Left hindlimb (tissue), 1 donor: ENCODE measurements at places on chromosomes 13 and 19.

DNA sequence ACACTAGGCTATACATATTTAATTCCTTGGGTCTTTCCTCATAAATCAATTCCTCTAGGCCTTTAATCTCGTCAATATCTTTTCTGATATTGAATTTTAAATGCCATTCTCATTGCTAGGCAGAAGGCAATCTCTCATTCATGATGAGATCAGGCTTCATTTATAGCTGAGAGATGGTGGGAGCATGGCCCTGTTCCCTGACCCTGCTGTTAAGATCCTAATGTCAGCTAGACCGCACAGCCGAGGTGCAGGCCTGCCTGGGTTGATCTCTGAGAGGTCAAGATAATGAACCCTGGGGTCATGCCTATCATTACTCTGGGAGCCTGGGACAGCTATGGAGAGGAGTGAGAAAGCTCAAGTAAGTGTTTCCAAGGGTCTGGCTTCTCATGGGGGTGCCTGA is 253.8 kb downstream of the DNAJC15 start:
- DNase-seq, result no peak

GRCh38 chr13:60162096-60162495 is 1.6 kb downstream of the DIAPH3 start:
- no peak for DNase-seq

GRCh38 chr19:53504885-53505284 is 33.1 kb upstream of the ZNF331 start:
- no peak for DNase-seq

DNA sequence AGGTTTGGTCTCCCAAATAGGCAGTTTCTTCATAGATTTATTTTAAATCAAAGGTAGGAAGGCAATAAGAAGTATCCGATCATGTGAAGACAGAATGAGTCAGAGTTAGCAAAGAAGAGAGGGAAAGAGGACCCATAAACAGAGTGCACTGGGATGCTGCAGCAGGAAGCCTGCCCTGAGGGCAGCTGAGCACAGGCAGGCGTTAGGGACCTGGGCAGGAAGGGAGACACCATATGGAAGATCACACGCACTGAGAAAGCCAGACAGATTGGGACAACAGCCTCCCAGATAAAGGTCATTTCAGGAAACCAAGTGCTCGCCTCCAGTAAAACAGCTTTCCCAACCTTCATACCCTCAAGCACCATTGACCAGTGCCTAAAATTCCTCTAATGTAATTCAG is 598.0 kb downstream of the EFNB2 start:
- DNase-seq, result no peak

DNA sequence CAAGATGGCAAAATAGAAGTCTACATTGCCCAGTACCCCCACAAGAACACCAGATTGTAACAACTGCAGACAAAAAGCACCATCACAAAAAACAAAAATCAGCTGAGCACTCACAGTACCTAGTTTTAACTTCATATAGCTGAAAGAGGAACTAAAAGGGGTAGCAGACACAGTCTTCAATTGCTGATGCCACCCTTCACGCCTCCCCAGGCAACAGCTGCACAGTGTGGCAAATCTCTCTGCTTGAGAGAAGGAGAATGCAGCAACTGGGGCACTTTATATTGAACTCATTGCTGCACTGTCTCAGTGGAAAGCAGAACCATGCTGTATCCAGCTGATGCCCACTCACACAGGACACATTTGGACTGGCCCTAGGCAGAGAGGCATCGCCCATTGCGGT is 2714.5 kb upstream of the PCDH20 start:
- no peak for DNase-seq

DNA sequence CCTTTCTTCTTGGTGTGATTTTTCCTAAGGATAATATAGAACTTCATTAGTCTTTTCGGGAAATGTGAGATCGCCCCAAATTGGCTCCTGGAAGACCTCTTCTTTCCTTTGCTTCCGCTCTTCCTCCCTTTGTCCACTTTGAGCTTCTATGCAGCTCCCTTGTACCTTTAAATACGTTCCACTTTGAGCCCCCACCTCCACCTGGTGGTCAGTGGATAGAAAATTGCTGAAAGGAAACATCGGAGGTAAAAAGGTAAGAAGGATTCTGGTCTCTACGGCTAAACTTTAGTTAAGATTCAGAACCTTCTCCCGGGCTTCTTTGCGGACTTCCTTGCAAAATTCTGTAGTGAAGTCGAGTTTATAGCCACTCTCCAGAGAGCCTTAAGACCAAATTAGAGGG is 55.0 kb upstream of the TM9SF2 start:
- DNase-seq, result no peak

GRCh38 chr19:45899253-45899652 is 3.2 kb downstream of the MYPOP start:
- DNase-seq, result no peak

- DNase-seq, result no peak
These were observed 34.7 kb downstream of the BRD4 start for GRCh38 chr19:15297416-15298224.

- DNase-seq, result no peak
These were observed 26.7 kb downstream of the EBPL start for GRCh38 chr13:49664606-49665005.

- peak; percentile 38 for DNase-seq
These were observed 78.3 kb downstream of the CYSLTR2 start for GRCh38 chr13:48731957-48732569.

DNA sequence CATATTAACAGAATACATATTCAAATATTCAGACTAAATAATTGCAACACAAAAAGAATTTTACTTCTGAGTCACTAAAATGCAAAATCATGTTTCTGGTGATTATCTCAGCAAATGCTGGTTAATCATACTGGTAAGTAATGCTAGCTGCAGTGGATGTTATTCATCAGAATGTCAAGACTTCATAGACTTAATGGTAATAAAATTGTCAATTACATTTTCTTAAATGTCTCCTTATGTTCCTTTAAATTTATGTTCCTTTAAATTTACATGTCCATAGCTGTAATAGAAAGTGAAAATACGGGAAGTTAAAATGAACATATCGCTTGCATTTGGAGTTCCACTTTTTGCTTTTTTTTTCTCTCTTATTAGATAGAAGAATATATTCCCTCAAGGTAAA is 853.0 kb downstream of the SLITRK6 start:
- no peak for DNase-seq

- DNase-seq, result no peak
These were observed 4.6 kb upstream of the MUC16 start for GRCh38 chr19:9014803-9015202.

DNA sequence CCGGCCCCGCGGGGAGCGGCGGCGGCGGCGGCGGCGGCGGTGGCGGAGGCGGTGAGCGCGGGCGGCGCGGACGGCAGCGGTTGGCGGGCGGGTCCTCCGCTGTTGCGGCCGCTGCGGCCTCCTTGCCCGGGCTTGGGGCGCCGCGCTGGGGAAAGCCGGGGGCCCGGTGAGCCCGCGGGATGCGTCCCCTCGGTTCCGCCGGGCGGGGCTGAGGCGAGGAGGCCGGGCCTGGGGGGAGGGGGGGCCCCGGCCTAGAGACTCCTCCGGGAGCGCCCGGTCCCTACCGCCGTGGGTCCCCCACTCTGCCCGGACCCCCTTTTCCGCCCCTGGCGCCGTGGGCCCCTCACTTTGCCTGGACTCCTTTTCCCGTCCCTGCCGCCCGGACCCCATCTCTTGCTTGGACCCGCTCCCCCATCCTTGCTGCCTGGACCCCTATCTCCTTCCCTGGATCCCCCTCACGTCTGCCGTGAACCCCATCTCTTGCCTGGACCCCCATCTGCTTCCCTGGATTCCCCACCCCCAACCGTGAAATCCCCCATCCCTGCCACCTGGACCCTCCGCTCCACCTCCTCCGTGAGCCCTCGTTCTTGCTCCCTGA is 28.6 kb upstream of the NDUFS7 start:
- DNase-seq, result no peak

DNA sequence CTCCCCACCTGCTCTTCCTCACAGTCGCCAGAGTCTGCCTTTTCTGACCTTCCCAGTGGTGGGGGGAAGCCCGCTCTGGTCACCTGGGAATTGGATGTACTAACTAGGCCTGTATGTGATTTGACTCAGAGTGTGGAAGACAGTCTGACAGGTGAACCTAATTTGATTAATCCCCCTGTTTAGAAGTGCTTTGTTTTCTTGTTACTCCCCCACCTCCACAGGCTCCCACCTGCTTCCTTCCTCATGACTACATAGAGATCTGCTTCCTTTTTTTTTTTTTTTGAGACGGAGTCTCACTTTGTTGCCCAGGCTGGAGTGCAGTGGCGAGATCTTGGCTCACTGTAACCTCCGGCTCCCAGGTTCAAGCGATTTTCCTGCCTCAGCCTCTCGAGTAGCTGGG is 44.0 kb downstream of the COG3 start:
- DNase-seq, result no peak

DNA sequence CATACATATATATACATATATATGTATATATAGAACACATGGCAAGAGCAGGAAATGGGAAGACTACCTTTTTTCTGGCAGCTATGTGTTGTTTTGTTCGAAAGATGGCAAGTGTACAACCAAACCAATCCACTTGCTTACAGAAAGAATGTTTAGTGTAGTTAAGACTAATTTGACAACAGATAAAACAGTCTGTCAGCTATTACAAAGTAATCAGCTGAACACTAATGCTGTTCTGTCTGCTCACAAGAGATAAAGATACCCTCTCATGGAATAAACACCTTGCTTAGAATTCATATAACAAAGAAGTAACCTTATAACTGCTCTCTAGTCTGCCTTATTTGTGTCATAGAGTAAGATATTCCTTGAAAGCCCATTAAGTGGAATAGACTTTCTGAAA is 858 bp upstream of the KCNRG start:
- DNase-seq, result no peak

- peak; percentile 45 for DNase-seq
These were observed 173.1 kb downstream of the LACC1 start for GRCh38 chr13:44052780-44053184.

DNA sequence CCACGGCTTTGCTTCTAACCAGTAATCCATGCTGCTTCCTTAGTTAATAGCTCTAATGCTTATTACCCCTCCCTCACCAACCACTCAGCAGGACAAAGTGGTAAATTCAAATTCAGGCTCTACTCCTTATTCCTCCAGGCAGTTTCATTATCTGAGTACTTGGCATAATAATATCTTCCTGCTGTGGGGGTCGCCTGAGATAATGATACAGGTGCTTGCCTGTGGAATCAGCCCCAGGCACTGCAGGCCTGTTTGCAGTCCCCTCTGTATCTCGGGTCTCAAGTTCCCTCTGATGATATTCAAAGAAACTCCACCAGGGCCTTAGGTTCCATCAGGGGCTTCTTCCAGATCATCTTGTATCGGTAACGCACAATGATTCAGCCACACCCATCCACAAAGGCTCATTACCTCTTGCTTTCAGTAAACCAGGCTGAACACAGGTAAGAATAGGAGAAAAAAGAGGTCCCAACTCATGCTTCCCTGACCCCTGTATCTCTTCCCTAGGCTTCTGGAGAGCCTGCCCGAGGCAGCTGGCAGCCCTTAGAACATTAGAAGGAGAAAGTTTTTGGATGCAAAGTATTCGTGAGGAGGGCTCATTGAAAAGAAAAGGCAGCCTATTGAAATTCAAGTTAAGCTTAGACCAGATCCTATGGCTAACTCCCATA is 14.3 kb upstream of the FOXO1 start:
- no peak for DNase-seq

DNA sequence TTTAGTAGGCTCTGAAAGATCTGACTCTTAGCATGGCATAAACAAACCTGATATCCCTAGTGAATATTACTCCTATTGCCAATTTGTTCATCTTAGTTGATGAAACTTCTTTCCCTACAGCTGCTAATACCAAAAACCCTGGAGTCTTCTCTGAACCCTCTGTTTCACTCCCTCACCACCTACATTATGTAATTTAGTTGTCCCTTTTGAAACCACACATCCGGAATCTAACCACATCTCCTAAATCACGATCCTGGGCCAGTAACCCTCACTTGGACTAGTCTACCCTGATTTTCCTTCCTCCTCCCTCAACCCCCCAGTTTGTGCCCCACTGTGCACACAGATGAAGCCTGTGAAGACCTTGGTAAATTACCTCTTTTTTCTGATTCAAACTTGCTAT is 1.2 kb downstream of the ZNF256 start:
- DNase-seq, result no peak

- DNase-seq, result peak; percentile 50
These were observed at the start of gene SYT5 for GRCh38 chr19:55179606-55180484. SYT5 (minus strand) TSS chr19:55180289; CDS start chr19:55179041, 1,248 bp downstream.

DNA sequence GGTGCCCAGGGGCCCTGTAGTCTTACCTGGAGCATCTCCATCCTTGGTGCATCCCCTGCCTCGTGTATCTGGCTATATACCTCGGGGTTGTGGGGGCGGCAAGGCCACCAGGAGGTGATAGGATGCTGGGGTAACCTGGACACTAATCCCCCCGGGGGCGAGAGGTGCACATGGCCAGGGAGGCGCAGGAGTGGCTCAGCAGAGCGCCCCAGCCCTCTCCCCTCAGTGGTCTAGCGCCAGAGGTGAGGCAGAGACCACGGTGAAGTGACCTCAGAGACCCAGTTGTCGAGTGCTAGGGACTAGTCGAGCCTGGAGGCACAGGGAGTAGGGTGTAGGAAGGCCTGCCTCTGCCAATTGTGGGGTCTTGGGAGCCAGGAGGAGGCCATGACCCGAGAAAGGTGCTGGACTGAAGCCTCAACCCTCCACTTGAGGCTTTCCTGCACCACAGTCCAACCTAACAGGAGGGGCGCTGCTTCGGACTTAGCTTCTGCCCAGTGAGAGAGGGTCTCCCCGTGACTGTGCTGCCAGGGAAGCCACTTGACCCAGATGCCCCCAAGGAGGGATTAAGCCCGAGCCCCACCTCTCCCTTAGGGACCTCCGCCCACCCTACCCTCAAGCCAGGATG is at the start of gene LHB:
LHB (minus strand) TSS at position 51 of the 625 bp plus-strand sequence; CDS start at position 41, 10 bp downstream.
- no peak for DNase-seq

DNA sequence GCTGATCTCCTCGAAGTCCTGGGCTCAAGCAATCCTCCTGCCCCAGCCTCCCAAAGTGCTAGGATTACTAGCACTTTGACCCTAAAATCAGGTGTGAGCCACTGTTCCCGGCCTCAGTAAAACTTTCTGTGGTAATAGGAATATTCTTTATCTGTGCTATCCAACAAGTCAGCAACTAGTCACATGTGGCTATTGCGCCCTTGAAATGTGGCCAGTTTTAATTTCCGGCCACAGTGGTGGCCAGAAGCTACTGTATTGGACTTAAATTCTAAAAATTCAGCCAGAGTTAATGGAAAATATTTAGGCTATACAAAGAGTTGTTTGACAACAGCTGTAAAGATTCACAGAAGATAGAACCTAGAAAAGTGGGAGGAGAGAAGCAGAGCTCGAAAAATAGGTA is 30.0 kb downstream of the KEAP1 start:
- DNase-seq, result no peak

DNA sequence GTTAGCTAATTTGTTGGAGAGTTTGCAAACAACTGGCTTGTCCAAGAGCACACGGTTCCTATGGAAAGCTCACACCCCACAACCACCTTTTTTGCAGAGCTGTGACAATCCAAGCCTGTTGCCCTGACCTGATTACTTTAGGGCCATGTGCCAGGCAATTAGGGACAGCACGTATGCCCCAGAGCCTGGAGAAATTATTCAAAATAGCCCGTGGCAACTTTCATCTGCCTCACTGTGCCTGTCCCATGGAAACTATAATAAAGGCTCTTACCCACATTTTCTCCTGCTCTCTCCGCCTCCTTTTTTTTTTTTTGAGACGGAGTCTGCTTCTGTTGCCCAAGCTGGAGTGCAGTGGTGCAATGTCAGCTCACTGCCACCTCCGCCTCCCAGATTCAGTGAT is 18.6 kb upstream of the FBN3 start:
- DNase-seq, result no peak
